Testis (tissue), 5 donors: ENCODE measurements at places on chromosomes 5 and 9. TPM values are rescaled to one million over a fixed set of nuclear protein-coding genes. Genes with fewer than 3 reads are reported as not detected.
A peak's percentile ranks its signal among the peaks of the same experiment; 100 is the strongest.

DNA sequence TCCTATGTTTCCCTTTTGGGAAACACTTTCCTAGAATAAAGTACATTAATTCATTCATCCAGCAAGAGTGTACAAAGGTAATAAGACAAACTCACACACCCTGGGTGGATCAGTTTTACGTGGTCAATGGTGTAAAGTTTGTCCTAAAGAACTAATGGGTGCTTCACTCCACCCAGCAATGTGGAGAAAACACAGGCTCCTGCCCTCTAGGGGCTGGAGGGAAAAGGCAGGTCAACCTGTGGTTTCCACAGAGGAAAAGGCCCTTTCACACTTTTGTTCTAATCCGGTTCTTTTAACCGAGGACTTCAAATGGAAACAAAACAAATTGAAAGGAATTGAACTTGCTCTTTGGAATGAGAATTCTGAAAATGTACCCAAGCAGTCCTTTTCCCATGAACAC is 80.9 kb upstream of the SPOCK1 start:
- DNase-seq: no peak

DNA sequence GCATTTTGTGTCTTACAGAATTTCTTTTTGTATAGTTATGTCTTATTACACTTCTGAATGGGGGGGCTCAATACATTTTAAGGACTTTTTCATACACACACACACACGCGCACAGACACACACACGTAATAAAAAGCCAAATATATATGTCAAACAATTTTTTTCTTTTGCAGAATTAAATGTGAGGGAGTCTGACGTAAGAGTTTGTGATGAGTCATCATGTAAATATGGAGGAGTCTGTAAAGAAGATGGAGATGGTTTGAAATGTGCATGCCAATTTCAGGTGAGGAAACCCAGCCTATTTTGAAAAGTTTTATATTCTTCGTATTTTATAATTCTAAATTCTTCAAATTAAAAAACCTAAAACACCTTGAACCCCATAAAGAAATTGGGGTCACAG is 25.6 kb downstream of the TMEFF1 start:
- no peak for DNase-seq

DNA sequence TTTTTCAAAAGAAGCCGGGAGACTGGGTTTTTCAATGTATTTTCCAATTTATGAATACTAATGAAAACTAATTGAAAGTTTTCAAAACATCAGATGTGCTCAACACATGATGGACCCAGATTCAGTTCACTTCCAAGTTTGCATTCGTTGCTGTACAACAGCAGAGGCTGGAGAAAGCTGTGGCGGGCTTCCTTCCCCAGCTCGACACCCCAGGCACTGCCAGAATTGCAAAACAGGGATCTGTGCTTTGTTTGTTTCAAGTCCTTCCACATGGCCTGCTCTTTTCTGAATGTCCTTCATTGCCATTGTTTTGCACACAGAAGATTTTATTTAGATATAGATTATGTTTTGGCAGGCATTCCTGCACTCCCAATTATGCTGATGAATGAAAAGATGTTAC is 30.3 kb upstream of the INSYN2B start:
- DNase-seq: no peak

DNA sequence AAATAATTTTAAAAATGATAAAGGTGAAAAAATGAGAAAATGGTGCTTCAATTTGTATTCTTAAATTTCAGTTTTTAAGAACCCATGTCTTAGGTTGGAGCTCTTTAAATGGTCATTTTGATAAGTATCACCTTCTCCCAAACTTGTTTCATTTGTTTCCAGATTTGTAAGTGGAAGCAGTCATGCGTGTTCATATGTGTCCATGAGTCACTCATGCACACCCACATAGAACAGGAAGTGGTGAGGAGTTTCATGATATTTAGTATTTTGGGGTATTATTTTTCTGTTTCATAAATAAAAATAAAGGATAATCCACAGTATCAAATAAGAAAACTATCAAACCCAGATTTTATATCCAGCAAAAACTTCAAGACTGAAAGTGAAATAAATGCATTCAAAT is 570.4 kb upstream of the ST8SIA4 start:
- DNase-seq: no peak

- no peak for DNase-seq
These were observed 301.3 kb upstream of the SGCD start for GRCh38 chr5:156025656-156026055.

GRCh38 chr9:35114840-35115628 is 628 bp downstream of the ATOSB start:
- DNase-seq: peak; percentile 54

GRCh38 chr5:101678481-101679193 is 617.4 kb downstream of the SLCO4C1 start:
- DNase-seq: peak; percentile 89

- DNase-seq: no peak
These were observed 47.0 kb downstream of the TJP2 start for GRCh38 chr9:69221036-69221435.

- no peak for DNase-seq
These were observed 42.6 kb downstream of the LPAR1 start for GRCh38 chr9:110995420-110996340.

- no peak for DNase-seq
These were observed 220.6 kb downstream of the MELK start for GRCh38 chr9:36793277-36793676.

- no peak for DNase-seq
These were observed 30.0 kb downstream of the ZNF366 start for GRCh38 chr5:72477176-72477575.

DNA sequence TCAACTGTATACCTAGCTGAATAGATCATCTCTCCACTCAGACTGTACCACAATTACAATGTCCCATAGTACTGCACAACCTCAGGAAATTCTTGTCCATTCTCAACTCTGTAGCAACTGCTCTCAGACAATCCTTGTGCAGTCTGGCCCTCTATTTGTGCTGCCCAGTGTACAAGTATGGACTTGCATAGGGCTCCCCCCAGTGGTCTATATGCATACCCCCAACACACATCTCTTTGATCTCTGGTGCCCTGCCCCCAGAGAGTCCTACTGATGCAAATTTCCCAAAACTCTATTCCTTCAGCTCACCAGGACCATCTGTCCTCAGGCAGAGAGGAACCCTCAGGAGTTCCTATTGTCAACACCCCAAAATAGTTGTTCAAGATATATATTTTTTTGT is 205.3 kb downstream of the SLCO4C1 start:
- peak; percentile 57 for DNase-seq

DNA sequence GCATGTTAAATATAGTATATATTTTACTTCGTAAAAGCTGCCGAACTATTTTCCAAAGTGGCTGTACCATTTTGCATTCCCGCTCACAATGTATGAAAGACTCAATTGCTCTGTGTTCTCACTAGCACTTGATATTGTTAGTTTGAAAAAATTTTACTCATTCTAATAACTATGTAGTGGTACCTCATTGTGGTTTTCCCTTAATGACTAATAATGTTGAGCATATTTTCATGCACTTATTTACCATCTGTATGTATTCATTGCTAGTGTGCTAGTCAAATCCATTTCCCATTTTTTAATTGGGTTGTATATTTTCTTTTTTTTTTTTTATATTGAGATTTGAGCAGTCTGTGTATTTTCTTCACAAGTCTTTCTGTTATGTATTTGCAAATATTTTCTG is 58.4 kb downstream of the RANBP17 start:
- DNase-seq: no peak

GRCh38 chr9:115212125-115212605 is 94.2 kb upstream of the TNC start:
- DNase-seq: no peak

Gene ALDH7A1
- 57.2 TPM for total RNA-seq

Gene GPRIN1
- 5.7 TPM for total RNA-seq

Gene GPSM1
- total RNA-seq: 101 TPM

Gene SLC36A2
- 0.47 TPM for total RNA-seq

Gene STPG3
- 34.1 TPM for total RNA-seq

Gene CD14
- 41.1 TPM for total RNA-seq

Gene PCDHAC2
- total RNA-seq: 19.6 TPM

Gene CHSY3
- total RNA-seq: 2.4 TPM

Gene AK3
- 18.3 TPM for total RNA-seq

Gene DRD1
- 0.08 TPM for total RNA-seq
